Upper lobe of right lung (tissue), 1 donor: ENCODE measurements at places on chromosomes 11 and 22. TPM values are rescaled to one million over a fixed set of nuclear protein-coding genes. Genes with fewer than 3 reads are reported as not detected.

SLC25A18 gene
- 1.2 TPM for total RNA-seq

LRRC32 gene
- total RNA-seq: 111 TPM

DDX25 gene
- 0.46 TPM for total RNA-seq

SHISAL1 gene
- 1.0 TPM for total RNA-seq

B3GAT1 gene
- 1.2 TPM for total RNA-seq

CCDC87 gene
- 0.26 TPM for total RNA-seq

SAC3D1 gene
- total RNA-seq: 10.2 TPM

SAA4 gene
- total RNA-seq: not detected

DNA sequence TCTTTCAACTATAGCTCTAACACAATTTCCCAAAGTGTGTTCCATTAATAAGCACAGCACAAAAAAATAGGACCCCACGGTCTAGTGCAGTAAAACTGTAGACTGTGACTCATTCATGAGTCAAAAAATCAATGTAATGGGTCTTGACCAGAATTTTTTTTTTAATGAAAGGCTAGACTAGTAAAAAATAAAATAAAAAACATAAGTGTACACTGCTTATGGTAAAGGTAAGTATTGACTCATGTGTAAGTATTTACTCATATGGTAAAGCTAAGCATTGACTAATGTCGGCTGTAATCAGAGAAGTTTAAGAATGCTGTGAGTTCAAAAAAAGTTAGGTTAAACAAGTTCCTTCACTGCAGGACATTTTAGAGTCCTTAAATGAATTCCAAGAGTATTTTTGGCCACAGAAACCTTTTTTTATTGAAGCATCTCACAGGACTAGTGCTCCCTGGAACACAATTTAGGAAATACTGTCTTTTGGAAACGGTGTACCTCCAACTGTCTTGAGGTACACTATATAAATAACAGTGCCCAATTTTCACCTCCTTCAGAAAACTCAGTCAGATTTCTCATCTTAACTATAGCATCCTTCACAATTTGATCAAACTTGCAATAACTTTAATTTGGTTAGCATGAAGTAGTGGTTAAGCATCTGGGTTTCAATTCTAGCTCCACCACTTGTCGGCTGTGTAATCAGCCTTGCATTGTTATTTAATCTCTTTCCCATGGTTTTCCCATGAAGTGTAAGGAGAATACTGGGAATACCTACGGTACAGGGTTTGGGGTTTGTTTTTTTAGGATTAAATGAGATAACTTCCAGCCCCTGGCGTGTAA is 2.1 kb downstream of the CCDC73 start:
- H3K27ac ChIP-seq: no peak overlapping the region
- H3K36me3 ChIP-seq: no peaks in the 10 kb centered on the region
- DNase-seq: no peak
- no peaks in the 10 kb centered on the region for H3K4me1 ChIP-seq

- H3K4me3 ChIP-seq: no peak overlapping the region
- DNase-seq: no peak
- no peaks in the 10 kb centered on the region for H3K36me3 ChIP-seq
Observed at GRCh38 chr11:121534131-121535093, 81.6 kb upstream of the SORL1-AS1 start.

GRCh38 chr22:31490496-31490925 is 869 bp upstream of the EIF4ENIF1 start:
- DNase-seq: peak; percentile 72
- H3K4me3 ChIP-seq: peak overlapping the region; percentile 90
- no peaks in the 10 kb centered on the region for H3K27me3 ChIP-seq
- H3K36me3 ChIP-seq: peaks cover 16% of the 10 kb centered on the region
- peak overlapping the region; percentile 98 for H3K27ac ChIP-seq
- peaks cover 33% of the 10 kb centered on the region for H3K4me1 ChIP-seq

DNA sequence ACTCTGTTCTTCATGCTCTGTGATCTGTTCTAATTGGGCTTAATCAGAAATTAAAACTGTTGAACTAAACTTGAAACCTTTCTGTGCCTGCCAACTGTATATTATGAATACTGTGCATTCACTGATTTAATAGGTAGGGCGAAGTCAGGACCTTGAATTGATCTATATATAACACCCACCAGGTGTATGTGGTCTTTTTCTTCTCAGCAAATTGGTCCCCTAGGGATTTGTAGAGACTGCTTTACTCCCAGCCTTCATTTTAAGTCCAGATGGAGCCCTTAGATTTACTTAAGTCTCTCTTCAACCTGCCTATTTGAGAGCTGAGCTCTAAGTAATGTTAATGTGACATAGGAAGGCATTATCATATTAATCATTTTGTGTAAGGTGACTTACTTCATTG is 257.5 kb downstream of the TMEM135 start:
- no peaks in the 10 kb centered on the region for H3K27me3 ChIP-seq
- no peak overlapping the region for H3K4me3 ChIP-seq
- H3K36me3 ChIP-seq: no peaks in the 10 kb centered on the region
- no peak for DNase-seq

GRCh38 chr22:41334951-41335635 is 33.8 kb downstream of the ZC3H7B start:
- no peaks in the 10 kb centered on the region for H3K4me1 ChIP-seq
- H3K27me3 ChIP-seq: no peaks in the 10 kb centered on the region
- H3K36me3 ChIP-seq: peaks cover 54% of the 10 kb centered on the region
- DNase-seq: no peak

DNA sequence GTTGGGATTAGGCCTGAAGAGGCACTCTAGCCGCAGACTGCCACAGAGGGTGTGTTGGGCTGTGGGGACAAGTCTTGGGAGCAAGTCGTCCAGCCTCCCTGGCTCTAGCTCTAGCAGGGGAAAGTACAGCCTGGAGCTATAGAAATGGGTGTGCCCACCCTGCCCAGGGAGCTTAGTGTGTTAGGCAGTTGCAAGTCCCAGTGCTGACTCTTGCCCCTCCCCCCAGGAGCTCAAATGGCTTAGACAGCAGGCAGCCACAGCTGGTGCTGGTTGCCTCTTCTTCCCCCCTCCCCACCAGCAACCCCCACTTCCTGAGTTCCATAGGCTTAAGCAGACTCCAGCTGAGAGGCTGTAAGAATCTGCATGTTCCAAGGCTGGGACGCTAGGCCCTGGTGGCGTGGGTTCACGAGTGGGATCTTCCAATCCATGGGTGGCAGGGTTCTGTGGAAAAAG is 61.2 kb downstream of the GUCY1A2 start:
- no peak overlapping the region for H3K4me3 ChIP-seq
- no peak for DNase-seq
- H3K36me3 ChIP-seq: no peaks in the 10 kb centered on the region
- no peaks in the 10 kb centered on the region for H3K4me1 ChIP-seq

- no peaks in the 10 kb centered on the region for H3K36me3 ChIP-seq
- no peaks in the 10 kb centered on the region for H3K27me3 ChIP-seq
- no peak for DNase-seq
- no peaks in the 10 kb centered on the region for H3K4me1 ChIP-seq
Observed at GRCh38 chr11:105298630-105299029, 159.1 kb upstream of the CARD18 start.

DNA sequence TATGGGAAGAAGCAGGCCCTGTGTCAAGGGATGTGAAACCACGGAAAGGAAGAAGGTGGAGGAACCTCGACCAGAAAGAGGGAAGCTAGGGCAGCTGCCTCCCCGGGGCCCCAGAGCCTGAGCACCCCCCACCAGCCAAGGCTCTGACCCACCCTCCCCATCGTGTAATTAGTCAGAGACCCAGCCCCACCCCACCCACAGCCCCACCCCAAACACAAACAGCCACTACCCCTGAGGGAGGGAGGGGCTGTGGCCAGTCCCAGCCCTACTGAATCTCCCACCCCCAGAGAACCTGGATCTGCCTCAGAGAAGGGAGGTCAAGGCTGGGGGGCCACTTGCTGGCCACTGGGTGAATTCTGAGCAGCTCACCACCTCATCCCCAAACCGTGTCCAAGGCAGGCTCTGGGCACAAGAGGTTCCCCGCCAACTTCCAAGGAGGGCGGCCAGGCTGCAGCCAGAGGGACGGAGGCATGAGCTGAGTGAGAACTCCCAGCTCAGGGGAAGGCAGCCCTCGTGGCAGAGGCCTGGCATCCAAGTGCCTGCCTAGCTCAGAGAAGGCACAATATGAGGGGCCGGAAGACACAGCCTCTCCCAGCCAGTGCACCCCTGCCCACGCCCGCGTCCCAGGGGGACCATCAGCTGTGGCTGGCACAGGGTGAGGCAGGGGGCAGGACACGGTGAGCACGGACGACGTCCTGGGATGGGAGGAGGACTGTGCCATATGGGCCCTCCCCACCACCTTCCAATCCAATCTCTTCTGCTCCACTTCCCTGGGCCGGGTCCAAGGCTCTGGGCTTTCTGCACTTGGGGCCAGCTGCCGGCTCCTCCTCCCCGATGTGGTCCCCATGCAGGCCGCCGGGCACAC is 2.7 kb downstream of the PLXNB2 start:
- peak; percentile 82 for DNase-seq
- H3K4me1 ChIP-seq: peaks cover 75% of the 10 kb centered on the region
- peak overlapping the region; percentile 95 for H3K27ac ChIP-seq
- peak overlapping the region; percentile 85 for H3K4me3 ChIP-seq
- no peaks in the 10 kb centered on the region for H3K36me3 ChIP-seq

DNA sequence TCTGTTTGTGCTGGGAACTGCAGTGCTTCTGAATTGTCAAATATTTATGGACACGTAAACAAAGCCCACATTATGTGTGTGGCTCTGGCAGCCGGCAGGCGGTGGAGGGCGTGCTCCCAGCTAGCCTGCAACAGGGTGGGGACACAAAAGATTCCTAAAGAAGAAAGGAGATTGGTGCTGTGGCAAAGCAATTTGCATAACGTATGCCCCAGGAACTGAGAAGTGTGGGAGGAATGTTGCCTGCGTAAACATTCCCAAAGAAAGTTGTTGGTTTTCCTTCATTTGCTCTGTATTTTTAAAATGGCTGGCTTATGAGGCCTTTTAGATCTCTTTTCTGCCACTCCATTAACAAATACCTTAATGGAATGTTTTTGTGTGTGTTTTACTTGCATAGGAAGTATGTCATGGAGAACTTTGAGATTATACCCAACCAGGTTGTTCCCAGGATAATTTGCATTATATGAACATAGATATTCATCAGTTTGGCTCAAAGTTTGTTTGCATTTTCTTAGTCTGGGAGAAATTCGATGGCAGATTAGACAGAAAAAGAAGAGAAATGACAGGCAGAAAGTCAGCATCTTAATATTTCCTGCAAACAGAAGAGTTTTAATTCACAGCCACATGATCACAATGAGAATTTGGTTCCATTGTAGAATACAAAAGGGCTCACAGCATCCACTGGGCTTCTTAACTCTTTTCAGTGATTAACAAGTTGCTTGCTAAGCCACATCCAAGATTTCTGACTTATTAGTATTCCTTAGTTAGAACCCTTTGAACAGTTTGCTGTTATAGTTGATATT is 41.8 kb upstream of the DLAT start:
- H3K4me1 ChIP-seq: peaks cover 6% of the 10 kb centered on the region
- peak; percentile 80 for DNase-seq
- H3K27ac ChIP-seq: peak overlapping the region; percentile 67
- H3K27me3 ChIP-seq: no peaks in the 10 kb centered on the region
- peak overlapping the region; percentile 34 for H3K4me3 ChIP-seq
- H3K36me3 ChIP-seq: peaks cover 32% of the 10 kb centered on the region

DNA sequence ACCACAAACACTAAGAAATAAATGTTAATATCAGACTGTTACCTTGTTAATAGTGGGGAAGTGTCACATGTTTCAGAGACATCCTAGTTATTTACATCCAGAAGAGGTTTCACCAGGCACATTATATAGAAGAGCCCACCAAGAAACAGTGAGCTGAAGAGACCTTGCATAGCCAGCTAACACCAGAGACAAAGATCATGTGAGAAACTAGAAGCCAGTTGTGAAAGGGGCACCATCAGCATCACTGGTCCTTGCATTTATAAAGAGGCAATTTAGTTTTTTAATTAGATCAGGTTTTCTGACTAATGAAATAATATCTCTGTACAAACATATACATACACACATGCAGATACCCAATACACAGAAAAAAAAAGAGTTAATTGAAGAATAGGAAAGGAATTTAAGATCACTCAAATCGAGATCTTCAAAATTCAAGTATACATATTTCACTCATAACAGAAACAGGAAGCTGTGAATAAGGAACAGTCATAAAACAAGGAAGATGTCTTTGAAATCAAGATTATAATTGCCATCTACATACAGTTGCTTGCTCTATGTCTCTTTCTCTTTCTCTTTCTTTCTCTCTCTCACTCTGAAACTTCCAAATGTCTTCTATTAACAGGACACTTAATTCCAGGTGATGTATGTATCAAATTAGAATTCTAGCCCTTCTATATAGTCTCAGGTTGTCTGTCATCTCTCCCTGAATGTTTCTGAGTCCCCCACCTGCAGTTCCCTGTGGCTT is 348.7 kb downstream of the ETS1 start:
- H3K4me3 ChIP-seq: no peak overlapping the region
- no peak for DNase-seq
- no peak overlapping the region for H3K27ac ChIP-seq
- no peaks in the 10 kb centered on the region for H3K4me1 ChIP-seq
- H3K36me3 ChIP-seq: no peaks in the 10 kb centered on the region
- H3K27me3 ChIP-seq: no peaks in the 10 kb centered on the region

DNA sequence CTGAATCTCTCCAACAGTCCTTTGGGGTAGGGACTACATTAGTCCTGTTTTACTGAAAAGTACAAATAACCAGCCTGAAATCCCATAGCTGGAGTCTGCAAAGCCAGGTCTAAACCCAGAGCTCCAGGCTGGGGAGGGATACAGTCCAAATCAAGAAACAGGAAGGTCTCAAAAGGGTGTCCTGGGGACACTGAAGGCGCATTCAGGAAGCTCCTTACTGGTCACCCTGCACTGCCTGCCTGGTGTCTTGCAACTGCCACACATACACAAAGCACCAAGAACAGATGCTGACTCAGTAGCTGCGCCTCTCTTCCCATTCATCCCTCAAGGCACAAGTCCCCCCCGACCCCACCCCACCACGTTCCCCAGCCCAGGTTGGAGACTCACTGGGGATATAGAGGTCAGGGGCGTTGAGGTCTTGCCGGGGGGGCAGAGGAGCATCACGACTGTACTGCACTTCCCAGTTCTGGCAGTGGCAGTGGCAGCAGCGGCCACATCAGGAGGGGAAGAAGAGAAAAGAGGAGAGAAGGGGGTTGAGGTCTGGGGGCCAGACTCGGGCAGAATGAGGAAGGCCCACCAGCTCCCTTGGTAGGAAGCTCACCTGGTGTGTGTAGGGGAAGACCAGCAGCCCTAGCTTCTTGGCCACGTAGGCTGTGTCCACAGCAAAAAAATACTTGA is 1.6 kb downstream of the YIF1A start:
- peaks cover 6% of the 10 kb centered on the region for H3K36me3 ChIP-seq
- H3K4me3 ChIP-seq: no peak overlapping the region
- H3K27ac ChIP-seq: no peak overlapping the region

GRCh38 chr11:132904091-132904490 is 628.2 kb downstream of the OPCML start:
- H3K4me3 ChIP-seq: no peak overlapping the region
- H3K36me3 ChIP-seq: no peaks in the 10 kb centered on the region
- H3K27ac ChIP-seq: no peak overlapping the region
- H3K4me1 ChIP-seq: no peaks in the 10 kb centered on the region
- DNase-seq: no peak

DNA sequence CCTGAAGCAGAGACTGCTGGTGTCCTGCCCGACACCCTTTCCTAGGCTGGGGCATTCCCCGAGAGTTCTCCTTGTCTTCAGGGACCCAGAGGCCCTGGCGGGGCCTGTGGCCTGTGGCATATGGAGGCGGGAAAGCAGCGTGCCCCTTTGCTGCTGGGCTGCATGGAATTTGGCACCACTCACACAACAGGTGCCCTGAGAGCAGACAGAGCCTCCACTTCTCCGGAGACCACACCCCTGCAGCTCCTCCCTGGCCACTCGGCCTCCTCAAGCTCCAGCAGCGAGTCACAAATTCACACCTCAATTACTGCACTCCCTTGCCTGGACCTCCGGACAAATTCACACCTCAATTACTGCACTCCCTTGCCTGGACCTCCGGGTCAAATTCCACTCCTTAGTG is 1375.2 kb downstream of the TBC1D22A start:
- H3K4me3 ChIP-seq: no peak overlapping the region
- DNase-seq: no peak

- no peaks in the 10 kb centered on the region for H3K36me3 ChIP-seq
- no peak overlapping the region for H3K4me3 ChIP-seq
- no peak overlapping the region for H3K27ac ChIP-seq
Observed at GRCh38 chr11:64385945-64386704, 27.2 kb downstream of the RPS6KA4 start.
